ENCODE measurements at places on chromosomes 1 and 21.
A peak's percentile ranks its signal among the peaks of the same experiment; 100 is the strongest.

DNA sequence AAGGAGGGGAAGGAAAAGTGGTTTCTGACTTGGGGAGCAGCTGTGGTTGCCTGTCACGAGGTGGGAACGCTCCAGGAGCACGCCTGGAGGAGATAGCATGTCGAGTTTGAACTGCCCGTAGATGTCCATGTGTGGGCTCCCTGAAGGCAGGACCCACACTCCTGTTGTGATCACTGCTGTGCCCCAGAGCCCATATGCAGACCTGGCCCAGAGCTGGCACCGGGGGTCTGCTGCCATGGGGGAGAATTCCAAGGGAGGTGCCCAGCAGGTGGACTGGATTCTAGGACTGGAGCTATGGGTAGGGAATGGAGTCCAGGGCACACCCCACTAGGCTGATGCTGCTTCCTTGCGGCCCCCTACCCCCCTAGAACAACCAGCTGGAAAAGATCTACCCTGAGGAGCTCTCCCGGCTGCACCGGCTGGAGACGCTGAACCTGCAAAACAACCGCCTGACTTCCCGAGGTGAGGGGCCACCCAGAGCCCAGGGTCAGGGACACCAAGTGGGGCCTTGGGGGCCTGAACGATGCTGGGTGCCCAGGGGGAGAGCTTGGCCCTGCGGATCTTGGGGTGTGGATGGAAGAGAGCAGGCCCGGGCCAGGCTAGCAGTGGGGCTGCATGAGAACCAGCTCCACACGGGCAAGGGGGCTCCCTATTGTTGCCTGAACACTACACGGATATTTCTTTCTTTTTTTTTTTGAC is 9.3 kb downstream of the PODN start:
- DNase-seq = no peak

DNA sequence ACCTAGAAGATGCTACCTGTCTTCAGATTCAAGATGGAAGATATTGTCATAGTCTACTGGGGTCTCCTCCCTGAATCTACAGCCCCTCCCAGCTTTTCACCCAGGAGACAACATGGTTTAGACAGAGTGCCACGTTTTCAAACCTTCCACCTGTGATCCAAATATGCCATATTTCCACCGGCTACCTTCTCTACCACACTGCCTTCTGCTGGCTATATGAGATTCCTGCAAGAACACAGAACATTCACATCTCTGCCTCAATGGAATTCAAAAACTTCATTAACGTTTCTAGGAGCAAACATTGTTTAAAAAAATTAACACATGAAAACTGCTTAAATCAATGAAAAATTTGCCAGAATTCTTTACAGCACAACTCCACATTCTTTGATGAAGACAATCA is 12.9 kb upstream of the LELP1 start:
- no peak for DNase-seq

DNA sequence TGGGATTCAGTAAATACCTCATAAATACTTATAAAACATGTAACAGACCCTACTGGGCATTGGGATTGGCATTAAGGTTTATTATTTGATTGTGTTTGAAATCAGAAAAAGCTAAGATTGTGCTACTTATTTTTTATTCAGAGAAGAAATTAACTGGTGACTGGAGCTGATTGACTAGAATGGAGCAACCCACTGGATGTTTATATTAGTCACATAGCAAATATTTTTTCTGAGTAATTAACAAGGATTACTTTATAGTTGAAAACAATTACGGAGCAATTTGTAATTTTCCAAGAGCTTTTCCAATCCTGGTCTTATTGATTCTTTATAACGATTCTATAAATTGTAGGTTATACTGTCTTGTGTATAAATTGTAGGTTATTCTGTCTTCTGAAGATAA is 208.7 kb downstream of the HLX start:
- DNase-seq = no peak

DNA sequence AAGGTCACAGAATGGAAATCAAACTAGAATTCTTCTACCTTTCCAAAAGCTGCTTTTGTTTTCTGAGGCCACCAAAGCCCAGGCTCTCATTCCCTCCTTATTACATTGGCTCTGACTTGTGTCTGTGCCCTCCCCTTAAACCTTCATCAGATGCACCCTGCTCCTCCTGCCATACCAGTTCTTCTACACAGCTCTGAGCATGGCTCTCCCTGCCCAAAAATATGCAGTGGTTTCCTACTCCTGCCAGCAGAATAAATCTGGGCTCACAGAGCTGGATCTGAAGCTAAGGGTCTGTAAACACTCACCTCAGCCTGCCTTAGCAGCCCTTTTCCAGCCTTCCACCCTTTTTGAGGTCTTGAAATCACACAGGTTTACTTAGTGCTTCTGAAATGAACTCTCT is 55.0 kb downstream of the TTC3 start:
- DNase-seq = no peak

GRCh38 chr1:11585389-11585788 is 68.8 kb downstream of the FBXO2 start:
- no peak for DNase-seq

- DNase-seq = no peak
Measured at GRCh38 chr1:58883888-58884482, 100.1 kb upstream of the JUN start.

DNA sequence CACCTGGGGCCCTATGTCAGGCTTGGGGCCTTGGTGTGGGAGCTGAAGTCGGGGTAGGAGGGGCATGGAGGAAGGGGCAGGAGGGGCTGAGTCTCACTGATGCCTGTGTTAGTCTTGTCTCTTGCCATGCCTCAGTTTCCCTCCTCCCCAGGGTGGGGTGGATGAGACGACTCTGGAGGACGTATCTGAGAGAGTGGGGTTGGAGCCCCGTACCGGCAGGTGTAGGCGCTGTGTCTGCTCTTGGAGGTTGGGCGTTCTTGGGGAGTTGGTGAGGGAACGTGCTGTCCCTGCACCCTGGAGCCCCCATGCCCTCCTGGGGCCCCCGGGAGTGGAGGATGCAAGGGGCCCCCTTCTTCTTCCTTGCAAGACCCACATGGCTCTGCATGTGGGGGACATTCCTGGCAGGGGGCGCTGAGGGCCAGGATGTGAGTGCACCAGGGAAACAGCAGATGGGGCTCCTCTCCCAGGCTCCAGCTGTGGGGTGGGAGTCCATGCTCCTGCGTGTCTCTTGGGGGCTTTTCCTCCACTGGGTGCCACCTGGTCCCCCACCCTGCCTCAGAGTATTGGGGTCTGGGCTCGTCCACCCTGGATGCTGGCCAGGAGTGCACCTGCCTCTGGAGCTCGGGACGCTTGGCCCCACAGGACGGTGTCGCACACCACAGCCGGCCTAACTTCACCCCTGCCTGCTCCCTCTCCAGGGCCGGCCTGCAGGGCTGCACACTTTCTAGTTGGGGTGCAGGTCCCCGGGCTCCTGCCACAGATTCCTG is 1.4 kb upstream of the TNFRSF14 start:
- DNase-seq = no peak

GRCh38 chr21:32597205-32597604 is 11.9 kb upstream of the TCP10L start:
- DNase-seq = no peak

GRCh38 chr1:10986525-10986890 is 25.9 kb upstream of the TARDBP start:
- no peak for DNase-seq

DNA sequence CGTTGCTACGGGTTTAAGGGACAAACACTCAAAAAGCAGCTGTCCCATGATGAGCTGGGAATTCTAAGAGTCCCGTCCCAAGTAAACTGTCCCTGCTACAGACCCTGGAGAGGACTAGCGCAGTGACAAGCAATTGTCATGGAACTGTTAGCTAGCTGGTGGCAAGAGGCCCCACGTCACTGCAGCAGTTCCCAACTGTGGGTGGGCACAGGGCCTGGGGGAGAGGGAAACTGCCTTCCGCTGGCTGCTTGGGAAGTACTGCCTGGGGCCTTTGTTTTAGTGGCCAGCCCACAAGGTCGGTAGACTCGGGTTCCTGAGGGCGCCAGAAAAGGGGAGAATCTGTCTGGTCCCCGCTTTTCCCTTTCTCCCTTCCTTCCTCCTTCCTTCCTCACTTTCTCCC is 97.4 kb downstream of the LACTBL1 start:
- no peak for DNase-seq

DNA sequence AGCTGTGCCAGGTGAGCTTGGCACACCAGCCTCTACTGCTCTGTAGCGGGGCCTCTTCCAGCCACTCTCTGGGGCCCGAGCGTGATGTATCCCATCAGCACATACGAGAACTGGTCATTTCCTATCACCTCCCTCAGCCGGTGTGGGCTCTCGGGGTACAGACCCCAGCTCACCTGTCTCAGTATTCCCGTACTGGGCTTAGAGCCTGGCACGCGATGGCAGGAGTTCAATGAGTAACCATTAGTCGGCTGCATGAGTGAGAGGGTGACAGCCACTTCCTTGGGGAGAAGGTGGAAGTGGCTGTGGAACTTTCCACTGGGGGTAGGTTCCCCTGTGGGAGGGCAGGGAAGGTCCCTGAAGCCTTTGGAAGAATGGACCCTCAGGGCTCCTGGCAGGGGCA is 46.1 kb downstream of the ECE1 start:
- DNase-seq = no peak

DNA sequence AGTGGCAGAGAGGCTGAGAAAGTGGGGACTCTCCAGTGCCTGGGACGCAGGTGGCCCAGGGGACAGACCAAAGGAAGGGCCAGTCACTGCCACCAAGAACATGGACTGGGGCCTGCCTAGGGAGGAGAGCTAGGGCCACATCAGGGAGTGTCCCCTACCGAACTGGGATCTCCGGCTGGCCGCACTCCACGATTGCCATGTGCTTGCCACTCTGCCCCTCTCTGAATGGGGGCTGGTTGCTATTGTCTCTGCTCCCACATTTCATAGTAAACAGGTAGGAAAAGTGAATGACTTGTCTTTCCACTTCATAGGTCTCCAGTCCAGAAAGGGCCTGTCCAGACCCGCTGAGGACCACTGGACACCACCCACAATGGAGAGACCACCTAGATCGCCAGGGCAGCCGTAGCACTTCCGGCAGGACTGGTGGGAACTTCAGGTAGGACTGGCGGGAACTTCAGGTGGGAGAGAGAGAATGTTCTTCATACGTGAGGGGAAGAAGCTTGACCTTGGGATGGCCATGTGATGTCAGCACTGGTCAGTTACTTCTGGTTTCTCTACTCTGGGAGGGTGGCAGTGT is 55.2 kb upstream of the PDE9A start:
- no peak for DNase-seq

GRCh38 chr1:47918257-47918867 is 78.8 kb downstream of the TRABD2B start:
- DNase-seq = no peak

DNA sequence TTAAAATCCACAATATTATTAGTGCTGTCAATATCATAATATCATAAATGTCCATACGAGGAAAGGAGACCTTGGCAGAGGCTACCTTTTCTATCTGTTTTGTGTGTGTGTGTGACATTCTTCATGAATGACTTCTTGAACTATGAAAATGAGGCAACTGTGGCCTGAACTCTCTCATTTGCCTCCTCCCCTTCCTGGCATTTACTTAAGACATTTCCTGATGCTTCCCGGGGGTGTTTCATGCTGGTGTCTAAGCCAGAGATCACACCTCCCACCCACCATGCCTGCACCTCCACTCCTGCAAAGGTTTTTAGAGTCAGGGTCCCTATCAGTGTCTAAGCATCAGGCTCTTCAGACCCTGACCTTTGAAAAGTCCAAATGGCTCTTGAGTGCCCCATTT is 420.9 kb downstream of the KIF26B start:
- no peak for DNase-seq

DNA sequence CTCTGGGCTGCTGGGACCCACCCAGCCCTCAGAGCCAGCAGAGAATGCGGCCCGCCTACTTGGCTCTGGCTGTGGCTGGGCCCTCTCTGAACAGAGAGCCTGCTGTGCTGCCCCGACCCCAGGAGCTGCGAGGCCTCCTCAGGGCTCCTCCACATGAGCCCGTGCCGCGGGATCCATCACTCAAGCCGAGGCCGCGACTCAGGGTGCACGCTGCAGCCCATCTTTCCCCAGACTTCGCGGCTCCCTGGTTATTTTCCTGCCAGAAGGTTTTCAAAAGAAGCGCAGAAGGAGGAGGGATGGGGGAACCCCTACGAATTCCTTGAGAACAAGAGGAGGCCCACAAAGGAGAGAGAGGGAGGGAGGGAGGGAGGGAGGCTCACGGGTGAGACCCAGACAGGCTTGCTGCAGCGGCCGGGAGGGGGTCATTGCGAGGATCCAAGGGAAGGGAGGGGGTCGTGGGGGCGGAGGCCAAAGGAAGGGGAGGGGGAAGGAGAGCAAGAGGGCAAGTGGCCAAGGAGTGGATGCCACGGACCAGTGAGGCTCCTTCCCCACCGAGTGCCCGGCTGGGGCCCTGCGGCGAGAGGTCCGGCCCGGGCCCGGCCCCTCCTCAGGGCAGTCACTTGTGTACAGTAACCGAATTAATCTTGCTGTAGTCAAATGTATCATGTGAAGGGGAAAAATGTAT is 146.8 kb downstream of the CASZ1 start:
- DNase-seq = peak; percentile 33

GRCh38 chr21:34260277-34261008 is 103.4 kb upstream of the KCNE2 start:
- DNase-seq = no peak

DNA sequence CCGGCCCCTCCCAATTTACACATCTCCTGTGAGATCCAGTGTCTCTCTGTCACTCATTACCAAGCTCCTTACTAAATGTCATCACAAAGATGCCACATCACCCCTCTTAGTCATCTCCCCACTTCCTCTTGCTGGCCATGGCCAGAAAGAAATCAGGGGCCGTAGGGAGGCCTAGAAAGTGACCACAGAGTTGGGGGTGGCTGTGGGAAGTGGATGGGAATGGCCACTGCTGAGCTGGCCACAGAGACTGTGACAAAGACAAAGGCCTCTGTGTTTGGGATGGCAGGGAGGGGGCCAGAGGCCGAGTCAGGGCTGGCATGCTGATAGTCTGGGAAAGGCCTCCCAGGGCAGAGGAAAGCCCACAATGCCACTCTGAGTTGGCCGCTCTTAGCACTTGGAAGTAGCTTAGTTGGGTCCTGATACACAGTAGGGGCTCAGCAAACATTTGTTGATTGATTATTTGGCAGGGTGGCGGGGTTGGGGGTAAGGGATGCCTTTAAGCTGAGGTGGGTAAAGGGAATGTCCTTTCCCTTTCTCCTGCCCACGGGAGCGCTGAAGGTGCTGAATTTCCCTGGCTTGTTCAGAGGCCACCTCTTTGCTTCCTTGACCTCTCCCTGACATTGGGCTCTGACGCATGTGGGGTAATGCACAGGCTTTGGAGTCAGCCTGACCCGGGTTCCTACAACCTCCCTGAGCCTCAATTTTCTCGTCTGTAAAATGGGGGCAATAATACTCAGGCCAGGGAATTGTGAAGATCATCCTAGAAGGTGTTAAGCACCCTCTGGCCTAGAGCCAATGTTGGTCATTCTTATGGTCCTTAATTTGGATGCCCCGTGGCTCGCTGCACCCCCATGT is 13.2 kb downstream of the NAV1 start:
- DNase-seq = no peak

GRCh38 chr1:147238053-147238902 is 4.2 kb upstream of the CHD1L start:
- peak; percentile 75 for DNase-seq

GRCh38 chr1:30991862-30992606 is 73.5 kb downstream of the PUM1 start:
- no peak for DNase-seq

GRCh38 chr1:160451119-160451858 is 50.9 kb downstream of the VANGL2 start:
- DNase-seq = no peak
